ENCODE measurements at places on chromosomes 12 and 14.

DNA sequence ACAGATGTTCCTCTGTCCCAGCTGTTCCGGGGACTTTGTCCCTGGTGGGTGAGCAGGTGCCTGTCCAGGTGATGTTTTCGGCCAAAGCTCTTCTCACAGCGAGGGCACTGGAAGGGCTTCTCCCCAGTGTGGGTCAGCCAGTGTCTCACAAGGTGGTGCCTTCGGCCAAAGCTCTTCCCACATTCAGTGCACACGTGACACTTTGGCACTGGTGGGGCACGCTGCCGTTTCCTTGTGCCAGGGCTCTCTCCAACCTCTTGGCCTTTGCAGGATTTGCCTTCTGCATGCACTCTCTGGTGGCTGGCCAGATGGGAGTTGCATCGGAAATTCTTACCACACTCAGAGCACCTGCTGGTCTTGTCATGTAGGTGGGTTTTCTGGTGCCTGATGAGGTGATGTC lies 7.7 kb downstream of the ZNF641 start:
- no peak for DNase-seq

- DNase-seq, result no peak
Measured at GRCh38 chr14:20627346-20628027, 14.0 kb downstream of the OR6S1 start.

DNA sequence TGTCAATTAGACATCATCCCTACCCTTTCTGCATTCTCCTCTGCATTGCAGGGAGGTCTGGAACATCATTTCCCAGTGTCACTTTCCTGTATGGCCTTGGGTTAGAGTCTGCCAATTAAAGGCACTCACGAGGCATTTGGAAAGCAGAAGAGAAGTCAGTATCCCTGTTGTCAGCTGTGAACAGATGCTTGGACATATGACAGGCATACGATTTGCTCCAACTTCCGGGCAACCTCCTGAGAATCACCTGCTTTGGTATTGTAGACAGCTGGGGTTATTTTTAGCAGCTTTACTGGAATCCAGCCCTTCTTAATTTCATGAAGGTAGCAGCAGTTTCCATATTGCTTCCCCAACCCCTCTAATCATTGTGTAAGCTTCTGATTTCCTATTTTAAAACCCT lies 88.7 kb upstream of the DHRS4 start:
- no peak for DNase-seq

DNA sequence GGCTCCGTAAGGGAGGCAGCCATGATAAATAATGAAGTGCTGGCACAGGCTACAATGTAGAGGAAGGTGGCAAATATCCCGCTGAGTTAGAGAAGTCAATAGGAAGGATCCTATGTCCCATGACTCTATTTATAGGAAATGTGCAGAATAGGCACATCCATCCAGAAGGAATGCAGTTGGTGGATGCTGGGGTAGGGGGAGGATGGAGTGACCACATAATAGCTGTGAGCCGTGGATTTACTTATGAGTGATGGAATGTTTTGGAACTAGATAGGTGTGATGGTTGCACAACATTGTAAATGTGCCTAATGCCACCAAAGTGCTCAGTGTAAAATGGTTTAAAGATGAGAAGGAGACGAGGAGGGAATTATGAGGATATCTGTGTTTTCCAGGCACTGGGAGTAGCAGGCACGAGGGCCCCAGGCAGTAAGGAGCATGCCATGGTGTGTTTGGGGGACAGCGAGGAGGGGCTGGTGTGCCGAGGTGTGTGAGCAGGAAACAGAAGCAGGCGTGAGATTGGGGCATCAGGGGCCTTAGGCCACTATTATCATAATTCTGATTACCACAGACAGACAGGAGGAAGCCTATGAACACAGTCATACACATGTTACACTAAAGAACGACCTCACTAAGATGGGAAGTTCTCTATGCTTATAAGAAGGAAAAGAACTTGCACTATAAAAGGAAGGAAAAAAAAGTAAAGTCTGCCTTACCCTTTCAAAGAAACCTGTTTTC lies 837.3 kb upstream of the TMEM132C start:
- DNase-seq, result no peak

- no peak for DNase-seq
Measured at GRCh38 chr12:91732086-91732485, 413.6 kb downstream of the BTG1 start.

- DNase-seq, result no peak
Measured at GRCh38 chr14:53621921-53622320, 334.7 kb downstream of the BMP4 start.

- no peak for DNase-seq
Measured at GRCh38 chr14:64541972-64542835, 1.7 kb downstream of the HSPA2 start.

GRCh38 chr14:86237733-86238132 lies 707.8 kb downstream of the FLRT2 start:
- no peak for DNase-seq

GRCh38 chr12:93080994-93081809 lies 152.1 kb upstream of the EEA1 start:
- DNase-seq, result no peak

- DNase-seq, result no peak
Measured at GRCh38 chr14:29868000-29868399, 59.6 kb downstream of the PRKD1 start.

DNA sequence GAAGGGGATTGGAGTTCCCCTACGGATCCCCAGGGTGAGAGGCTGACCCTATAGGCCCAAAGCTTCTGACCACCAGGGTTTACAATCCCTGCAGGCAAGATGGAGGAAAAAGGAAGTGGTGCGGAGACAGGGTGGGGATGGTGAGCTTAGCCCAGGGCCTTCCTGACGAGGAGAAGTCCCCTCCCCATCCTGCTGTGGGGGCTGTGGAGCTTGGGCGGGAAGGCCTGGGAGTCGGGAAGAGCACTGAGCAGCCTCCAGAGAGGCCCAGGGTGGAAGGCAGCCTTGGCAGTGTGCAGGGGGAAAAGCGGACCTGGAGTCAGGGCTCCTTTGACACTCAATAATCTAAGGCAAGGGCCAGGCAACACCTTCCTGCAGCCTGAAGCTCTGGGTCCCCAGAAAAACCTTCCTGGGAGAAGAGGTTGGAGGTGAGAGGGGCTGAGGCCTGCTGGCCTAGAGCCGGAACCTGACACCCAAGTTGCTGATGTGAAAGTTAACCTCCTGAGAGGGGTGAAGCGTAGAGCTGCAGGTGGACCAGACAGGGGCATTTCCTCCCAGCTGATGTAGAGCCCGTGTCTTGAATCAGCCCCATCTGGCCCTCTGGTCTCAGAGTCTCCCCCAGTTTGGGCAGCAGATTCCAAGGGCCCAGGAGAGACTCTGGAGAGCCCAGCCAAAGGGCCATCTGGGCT lies 6.0 kb downstream of the HDAC7 start:
- DNase-seq, result no peak

DNA sequence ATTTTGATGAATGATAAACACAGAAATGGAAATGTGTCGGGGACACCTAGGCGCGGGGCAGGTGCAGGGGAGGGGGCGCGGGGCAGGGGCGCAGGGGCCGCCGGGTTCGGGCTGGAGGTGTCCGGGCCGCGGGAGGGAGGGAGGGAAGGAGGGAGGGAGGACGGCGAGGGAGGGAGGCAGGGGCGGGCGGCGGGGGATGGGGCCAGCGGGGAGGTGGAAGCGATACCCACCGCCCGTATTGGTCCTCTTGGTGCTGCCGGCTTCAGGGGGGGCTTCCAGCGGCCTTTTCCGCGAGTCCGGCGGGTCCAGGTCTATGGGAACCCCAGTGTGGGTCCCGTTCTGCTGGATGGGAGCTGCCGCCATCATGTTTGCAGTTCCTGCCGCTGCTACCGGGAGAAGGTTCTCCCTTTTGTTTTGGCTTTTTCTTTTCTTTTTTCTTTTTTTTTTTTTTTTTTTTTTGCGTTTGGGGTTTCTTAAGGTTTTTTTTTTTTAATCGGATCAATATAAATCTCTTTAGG lies 703 bp downstream of the NOVA1 start:
- DNase-seq, result no peak

- DNase-seq, result no peak
Measured at GRCh38 chr14:90641615-90642243, 174.5 kb downstream of the TTC7B start.
